ENCODE measurements at places on chromosomes 4 and X.
A peak's percentile ranks its signal among the peaks of the same experiment; 100 is the strongest.

DNA sequence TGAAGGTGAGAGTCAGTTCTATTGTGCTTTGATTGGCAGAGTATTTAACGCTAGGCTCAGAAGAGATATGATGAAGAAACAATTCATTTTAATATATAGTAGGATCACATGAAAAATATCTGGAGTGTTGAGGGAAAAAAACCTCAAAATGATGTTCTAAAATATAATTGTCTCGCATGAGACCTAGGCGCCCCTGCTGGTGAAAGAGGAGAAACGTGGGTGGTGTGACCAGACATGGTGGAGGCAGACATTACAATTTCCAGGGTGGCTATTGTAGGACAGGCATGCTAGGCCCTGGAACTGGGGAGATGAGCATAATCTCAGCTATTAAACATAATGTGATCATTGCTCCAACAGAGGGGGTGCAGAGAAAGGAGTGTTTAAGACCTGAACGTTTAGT lies 210.0 kb downstream of the HS3ST1 start:
- H3K4me1 ChIP-seq, result no peaks in the 10 kb centered on the region
- H3K27me3 ChIP-seq, result no peaks in the 10 kb centered on the region
- no peak overlapping the region for H3K4me3 ChIP-seq
- no peak overlapping the region for H3K27ac ChIP-seq

DNA sequence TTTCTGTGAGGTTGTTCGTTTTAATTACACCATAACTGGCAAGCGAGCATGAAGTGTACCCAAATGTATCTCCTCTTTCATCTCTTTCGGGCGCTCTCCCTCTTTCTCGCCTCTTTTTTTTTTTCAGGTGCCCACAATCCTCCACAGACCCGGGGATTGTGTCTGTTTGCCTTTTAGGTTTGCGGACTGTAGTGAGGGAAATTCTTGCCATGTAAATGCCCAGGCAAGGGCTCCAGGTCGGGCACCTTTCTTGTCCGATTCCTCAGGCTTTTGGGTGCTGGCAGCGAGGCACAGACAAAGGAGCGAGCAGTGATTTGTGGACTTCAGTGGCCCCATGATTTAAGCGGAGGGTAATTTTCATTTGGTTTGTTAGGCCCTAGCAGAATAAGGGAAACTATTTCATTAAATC lies 1.1 kb upstream of the PHOX2B start:
- no peaks in the 10 kb centered on the region for H3K4me1 ChIP-seq
- no peak for DNase-seq
- peaks cover 2% of the 10 kb centered on the region for H3K27me3 ChIP-seq
- H3K4me3 ChIP-seq, result no peak overlapping the region
- no peak overlapping the region for H3K27ac ChIP-seq
- no peaks in the 10 kb centered on the region for H3K36me3 ChIP-seq

GRCh38 chr4:123234955-123235354 lies 161.6 kb upstream of the SPRY1 start:
- H3K27me3 ChIP-seq, result no peaks in the 10 kb centered on the region
- DNase-seq, result no peak
- no peak overlapping the region for H3K4me3 ChIP-seq
- H3K36me3 ChIP-seq, result no peaks in the 10 kb centered on the region
- H3K27ac ChIP-seq, result no peak overlapping the region

DNA sequence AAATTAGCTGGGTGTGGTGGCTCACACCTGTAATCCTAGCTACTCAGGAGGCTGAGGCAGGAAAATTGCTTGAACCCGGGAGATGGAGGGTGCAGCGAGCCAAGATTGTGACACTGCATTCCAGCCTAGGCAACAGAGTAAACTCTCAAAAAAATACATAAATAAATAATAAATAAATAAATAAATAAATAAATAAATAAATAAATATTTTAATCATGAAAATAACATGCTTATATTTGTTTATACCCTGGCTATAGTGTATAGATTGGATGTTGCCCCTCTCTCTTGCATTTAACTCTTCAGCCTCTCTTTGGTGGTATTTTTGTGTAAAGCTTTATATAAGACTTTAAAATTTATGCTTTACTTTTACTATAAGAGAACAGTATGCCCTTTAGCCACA lies 51.8 kb downstream of the KCNIP4 start:
- H3K36me3 ChIP-seq, result no peaks in the 10 kb centered on the region
- no peaks in the 10 kb centered on the region for H3K27me3 ChIP-seq
- no peaks in the 10 kb centered on the region for H3K4me1 ChIP-seq
- no peak overlapping the region for H3K4me3 ChIP-seq
- DNase-seq, result no peak

DNA sequence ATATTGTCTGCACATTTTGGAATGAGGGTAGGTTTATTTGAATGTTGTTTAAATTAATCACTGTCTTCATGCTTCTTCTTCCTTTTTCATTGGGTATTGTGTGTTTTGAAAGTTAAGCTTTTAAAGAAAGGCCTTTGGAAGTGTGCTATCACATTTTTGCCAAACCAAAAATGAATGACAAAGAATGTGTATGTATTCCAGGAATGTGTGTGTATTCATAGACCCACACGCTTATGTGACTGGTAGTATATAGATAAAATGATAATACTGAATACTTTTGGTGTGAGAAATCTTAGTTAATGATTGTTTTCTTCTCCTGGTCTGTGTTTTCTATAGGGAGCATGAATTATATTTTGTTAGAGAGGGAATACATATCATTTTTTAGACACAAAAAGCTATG lies 404.4 kb downstream of the TLL1 start:
- no peak overlapping the region for H3K27ac ChIP-seq
- H3K36me3 ChIP-seq, result no peaks in the 10 kb centered on the region
- no peaks in the 10 kb centered on the region for H3K4me1 ChIP-seq
- no peaks in the 10 kb centered on the region for H3K27me3 ChIP-seq
- no peak overlapping the region for H3K4me3 ChIP-seq

- no peak for DNase-seq
- H3K4me3 ChIP-seq, result no peak overlapping the region
- no peaks in the 10 kb centered on the region for H3K27me3 ChIP-seq
Observed at GRCh38 chr4:139763672-139764071, 98.1 kb downstream of the MGST2 start.

- H3K4me3 ChIP-seq, result no peak overlapping the region
- no peaks in the 10 kb centered on the region for H3K4me1 ChIP-seq
- DNase-seq, result no peak
- H3K27me3 ChIP-seq, result no peaks in the 10 kb centered on the region
Observed at GRCh38 chr4:3215256-3215655, 33.7 kb upstream of the MSANTD1 start.

DNA sequence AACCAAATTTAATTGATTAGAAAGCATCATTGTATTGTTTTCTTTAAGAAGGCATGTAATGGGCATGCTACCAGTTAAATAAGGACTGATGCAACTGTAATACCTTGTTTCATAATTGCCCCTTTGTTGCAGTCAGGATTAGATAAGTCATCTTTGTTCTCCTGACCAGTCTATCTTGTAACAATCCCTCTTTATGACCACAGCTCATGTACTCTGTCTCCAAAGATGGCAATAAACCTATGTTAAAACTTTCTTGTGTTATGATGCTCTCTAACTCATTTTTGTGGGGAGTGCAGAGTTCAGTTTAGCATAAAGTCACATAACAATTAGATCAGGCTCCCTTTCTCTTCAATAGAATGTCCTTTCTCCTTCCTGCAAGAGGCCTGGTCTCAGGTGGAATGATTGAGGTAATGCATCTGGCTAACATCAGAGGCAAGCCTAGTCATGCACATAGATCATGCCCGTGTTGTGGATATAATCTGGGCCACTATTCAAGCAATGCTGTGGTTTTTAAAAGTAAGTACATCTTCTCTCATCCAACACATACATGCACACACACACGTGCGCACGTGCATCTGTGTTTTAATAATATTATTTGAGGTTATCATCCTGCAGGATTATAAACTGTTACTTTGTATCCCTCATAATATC lies 45.6 kb downstream of the TMEM154 start:
- no peak overlapping the region for H3K4me3 ChIP-seq
- no peak for DNase-seq
- no peaks in the 10 kb centered on the region for H3K36me3 ChIP-seq
- no peaks in the 10 kb centered on the region for H3K27me3 ChIP-seq
- no peaks in the 10 kb centered on the region for H3K4me1 ChIP-seq

DNA sequence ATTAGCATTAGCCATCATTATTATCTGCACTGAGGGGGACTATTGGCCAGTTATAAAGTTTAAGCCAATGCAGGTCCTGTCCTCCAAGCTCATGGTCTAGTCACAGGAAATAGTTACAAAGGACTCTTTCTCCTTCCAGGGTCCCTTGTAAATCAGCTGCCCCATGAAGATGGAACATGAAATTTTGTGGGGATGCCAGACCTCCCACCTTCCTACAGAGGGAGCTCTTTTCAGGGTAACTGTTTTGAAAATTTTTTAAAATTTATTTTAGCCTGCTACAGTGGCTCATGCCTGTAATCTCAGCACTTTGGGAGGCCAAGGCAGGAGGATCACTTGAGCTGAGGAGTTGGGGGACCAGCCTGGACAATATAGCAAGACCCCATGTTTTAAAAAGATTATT lies 124.4 kb upstream of the SLC34A2 start:
- H3K4me3 ChIP-seq, result no peak overlapping the region
- no peak for DNase-seq
- no peaks in the 10 kb centered on the region for H3K27me3 ChIP-seq
- H3K27ac ChIP-seq, result no peak overlapping the region

DNA sequence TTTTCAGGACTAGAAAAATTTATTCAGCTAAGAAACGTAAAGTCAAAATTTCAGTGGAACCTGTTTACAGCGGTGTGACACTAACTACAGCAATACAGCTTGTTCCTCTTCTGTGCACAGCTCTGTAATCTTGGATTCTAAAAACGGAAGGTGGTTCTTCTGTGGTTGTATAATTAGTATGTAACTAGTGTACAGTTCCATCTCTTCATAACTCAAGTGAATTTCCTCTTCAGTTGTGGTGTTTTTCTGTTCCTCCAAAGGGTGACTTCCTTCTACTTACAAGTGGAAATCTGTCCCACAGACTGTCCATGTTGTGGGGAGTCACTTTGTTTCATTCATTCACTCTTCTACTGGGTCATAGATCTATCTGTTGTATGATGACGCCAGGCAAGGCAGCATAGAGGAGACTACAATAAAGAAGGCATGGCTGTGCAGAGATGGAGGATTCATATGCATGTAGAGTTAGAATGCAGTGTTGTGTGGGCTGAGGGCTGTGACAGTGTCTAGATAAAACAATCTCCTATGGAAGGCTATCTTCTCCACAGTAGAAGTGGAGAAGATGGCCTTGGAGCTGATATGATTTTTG lies 5.4 kb downstream of the DAPP1 start:
- H3K36me3 ChIP-seq, result no peaks in the 10 kb centered on the region
- no peaks in the 10 kb centered on the region for H3K4me1 ChIP-seq
- H3K27me3 ChIP-seq, result peaks cover 2% of the 10 kb centered on the region
- H3K27ac ChIP-seq, result no peak overlapping the region
- DNase-seq, result no peak

DNA sequence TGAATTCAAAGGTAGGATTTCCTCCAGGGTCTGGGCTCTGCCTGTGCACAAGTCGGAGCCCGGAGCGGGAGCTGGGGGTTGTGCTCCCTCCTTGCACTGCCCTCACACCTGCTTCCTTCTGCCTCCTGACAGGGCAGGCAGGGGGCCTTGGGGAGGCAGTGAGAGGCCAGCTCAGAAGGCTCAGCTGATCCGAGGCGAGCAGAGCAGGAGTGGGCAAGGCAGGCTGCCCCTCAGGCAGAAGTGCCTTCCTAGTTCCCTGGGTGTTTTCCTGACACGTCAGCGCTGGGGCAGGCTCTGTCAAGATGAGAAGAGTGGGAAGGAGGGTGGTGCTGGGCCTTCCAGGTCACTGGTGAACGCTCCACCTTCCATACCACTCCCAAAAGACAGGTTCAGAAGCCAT lies 5.5 kb upstream of the IRAK1 start:
- DNase-seq, result no peak
- peaks cover 36% of the 10 kb centered on the region for H3K36me3 ChIP-seq
- H3K4me1 ChIP-seq, result peaks cover 11% of the 10 kb centered on the region
- H3K27ac ChIP-seq, result no peak overlapping the region

DNA sequence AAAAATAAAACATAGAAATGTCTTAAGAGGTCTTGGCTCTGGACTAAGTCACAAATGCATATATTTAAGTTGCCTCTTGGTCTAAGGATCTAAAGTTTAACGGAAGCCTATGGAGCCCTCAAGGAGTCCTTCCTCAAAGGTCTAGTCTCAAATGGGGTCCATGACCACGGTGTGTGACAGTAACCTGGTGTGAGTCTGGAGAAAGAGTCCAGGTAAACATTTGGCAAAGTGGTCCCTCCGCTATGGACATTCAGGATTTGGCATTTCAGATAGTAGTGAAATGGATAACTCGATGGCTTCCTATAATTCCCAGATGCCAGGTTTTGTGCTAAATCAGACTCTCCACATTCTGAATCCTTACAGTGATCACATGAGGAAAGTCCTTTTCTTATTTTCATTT lies 44.2 kb downstream of the RHOH start:
- H3K4me3 ChIP-seq, result no peak overlapping the region
- H3K4me1 ChIP-seq, result peaks cover 30% of the 10 kb centered on the region
- H3K36me3 ChIP-seq, result peaks cover 93% of the 10 kb centered on the region
- H3K27ac ChIP-seq, result peak overlapping the region; percentile 35
- H3K27me3 ChIP-seq, result no peaks in the 10 kb centered on the region

- DNase-seq, result no peak
- 0 out of 2 replicates have a peak, but pooled peaks cover 5% of the 10 kb centered on the region for H3K36me3 ChIP-seq
- no peaks in the 10 kb centered on the region for H3K27me3 ChIP-seq
- H3K27ac ChIP-seq, result no peak overlapping the region
Observed at GRCh38 chr4:150482581-150482980, 99.4 kb upstream of the MAB21L2 start.

DNA sequence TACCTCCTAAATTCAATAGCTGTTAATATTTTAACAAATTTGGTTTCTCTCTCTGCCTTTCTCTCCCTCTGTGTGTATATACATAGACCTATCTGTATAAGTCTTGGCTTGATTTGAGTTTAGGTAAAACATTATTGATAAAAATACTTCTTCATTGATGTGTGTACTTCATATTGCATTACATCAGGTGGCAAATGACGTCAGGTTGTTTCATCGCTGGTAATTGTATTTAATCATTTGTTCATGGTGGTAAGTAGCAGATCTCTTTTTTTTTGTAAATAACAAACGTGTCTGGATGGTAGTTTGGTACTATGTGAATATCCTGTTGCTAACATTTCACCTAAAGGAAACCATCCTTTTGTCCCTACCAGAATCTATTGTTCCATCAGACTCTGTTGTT lies 55.1 kb downstream of the GALNT7 start:
- H3K4me1 ChIP-seq, result peaks cover 18% of the 10 kb centered on the region
- H3K27me3 ChIP-seq, result no peaks in the 10 kb centered on the region
- DNase-seq, result no peak
- H3K27ac ChIP-seq, result peak overlapping the region; percentile 34
- no peaks in the 10 kb centered on the region for H3K36me3 ChIP-seq
- H3K4me3 ChIP-seq, result no peak overlapping the region

DNA sequence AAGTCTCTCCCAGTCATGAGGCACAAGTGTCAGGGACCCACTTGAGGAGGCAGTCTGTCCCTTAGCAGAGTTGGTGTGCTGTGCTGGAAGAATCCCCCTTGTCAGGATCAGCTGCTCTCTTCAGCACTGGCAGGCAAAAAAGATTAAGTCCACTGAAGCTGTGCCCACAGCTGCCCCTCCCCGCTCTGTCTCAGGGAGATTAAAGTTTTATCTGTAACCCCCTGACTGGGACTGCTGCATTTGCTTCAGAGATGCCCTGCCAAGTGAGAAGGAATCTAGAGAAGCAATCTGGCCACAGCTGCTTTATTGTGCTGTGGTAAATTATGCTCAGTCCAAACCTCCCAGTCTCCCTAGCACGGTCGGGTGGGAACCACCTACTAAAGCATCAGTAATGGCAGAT lies 37.4 kb upstream of the HEPH start:
- no peaks in the 10 kb centered on the region for H3K36me3 ChIP-seq
- H3K27ac ChIP-seq, result no peak overlapping the region
- no peaks in the 10 kb centered on the region for H3K27me3 ChIP-seq

Data from DND-41 (cell line).